Stimulated activated naive B cell treated with anti-CD40 and anti-IgM and Interleukin-4, amounts not matched to agents 10 μg/mL and 1 μg/mL and 100 μg/mL, for 72 hours (primary cell): ENCODE measurements at places on chromosomes 7 and 10.

GRCh38 chr10:31142026-31142425 is 110.4 kb upstream of the ZNF438 start:
- DNase-seq: no peak

DNA sequence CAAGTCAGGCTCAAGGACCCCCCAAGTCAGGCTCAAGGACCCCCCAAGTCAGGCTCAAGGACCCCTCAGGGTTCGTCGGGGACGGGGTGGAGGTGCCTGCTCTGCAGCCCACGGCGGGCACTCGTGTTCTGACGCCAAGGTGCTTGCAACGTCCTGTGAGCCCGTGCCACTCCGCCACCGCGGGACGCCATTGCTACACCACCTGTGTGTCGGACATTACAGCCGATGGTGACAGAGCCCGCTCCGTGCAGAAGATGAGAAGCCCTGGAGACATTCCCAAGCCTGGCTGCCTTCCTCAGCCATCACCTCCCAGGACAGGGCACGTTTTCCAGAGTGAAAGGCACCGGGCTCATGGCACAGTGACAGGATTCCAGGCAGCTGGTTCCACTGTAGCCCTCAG is 97.7 kb upstream of the DNAAF5 start:
- DNase-seq: no peak

- no peak for DNase-seq
Observed at GRCh38 chr7:43014406-43014805, 82.2 kb downstream of the MRPL32 start.

GRCh38 chr7:3094701-3095445 is 51.2 kb upstream of the CARD11 start:
- DNase-seq: peak; percentile 56

GRCh38 chr7:41696323-41696916 is 6.5 kb downstream of the INHBA start:
- DNase-seq: no peak

DNA sequence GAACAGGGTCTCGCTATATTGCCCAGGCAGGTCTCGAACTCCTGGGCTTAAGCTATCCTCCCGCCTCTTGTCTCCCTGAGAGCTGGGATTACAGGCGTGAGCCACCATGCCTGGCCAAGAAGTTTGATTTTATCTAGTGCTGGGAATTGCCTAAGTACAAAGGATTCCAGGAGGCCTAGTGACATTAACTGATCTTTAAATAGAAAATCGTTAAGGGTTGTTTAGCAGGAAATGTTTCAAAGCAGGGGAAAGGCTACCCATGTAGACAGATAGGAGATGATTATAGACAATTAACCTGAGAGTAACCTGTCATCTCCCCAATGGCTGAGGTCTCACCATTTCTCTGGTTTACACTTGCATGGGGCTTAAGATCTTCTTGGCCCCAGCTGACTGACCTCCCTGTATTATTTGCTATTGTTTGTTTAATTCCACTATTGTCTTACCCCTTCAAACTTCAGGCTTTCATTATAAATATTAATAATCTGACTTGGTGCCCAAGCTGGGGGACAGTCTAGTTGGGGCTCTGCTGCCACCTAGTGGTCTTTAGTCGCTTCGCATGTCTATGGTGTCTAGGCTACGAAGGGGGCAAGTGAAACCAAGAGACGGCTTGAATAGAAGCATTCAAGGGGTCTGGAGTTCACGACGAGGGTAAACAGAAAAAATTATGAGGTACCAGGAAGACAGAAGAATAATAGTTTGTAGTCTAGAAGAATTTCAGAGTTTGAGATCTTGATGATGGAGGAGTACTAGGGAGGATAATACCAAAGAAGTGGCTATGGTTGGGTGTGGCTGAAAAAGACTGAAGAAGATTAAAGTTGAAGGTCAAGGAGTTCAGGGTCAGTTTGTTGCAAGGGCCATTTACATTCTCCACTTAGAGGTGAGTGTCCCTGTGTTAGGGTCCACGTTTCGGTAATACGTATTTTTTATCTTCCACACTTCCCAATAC is 40.4 kb upstream of the BPGM start:
- DNase-seq: peak; percentile 23

DNA sequence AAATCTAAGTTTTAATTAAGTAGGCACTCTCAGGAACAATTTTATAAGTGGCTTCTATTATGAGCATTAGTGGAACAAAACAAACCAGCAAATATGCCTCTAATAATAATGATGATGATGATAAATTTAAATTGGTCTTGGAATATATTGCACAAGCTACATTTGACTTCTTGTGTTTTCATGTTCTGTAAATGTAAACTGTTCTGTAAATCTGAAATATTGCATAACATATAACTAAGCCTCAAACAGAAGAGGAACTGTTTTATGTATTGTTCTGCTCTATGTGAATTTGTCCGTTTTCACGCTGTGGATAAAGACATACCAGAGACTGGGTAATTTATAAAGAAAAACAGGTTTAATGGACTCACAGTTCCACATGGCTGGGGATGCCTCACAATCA is 625.2 kb upstream of the CELF2 start:
- DNase-seq: no peak

DNA sequence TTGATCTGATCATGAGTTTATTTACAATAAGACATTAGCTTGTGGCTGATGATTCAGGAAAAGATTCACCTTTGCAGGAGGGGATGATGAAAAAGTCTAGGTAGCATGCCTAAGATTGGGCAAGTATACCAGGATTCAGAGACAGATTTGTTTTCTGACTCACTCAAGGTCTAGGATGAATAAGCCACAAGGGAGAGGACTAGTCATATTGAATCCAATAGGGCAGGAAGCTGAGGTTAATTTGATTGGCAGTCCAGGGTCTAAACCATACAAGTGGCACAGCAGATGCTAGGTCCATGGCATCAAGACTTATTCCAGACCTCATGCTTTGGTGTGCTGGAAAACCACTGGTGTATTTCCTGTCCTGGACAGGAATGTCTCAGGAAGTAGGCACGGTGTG is 1133.4 kb downstream of the XPNPEP1 start:
- DNase-seq: no peak

DNA sequence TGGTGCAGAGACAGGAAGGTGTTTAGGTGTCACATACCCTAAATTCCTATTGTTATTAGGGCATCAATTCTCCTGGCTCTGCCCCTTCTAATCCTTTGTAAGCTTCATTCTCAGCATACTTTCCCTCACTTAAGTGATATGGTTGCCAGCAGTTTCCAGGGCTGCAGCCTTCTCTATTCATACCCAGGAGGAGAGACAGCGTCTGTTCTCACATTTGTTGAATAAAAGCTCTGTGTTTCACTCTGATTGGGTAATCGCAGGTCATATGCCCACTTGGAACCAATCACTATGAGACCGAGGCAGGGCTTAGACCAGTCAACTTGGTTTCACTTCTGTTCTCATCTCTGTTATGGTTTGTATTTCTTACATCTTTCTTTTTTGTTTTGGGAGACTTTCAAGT is 109.6 kb upstream of the MTPN start:
- peak; percentile 4 for DNase-seq
